ENCODE measurements at places on chromosomes 4 and X.
A peak's percentile ranks its signal among the peaks of the same experiment; 100 is the strongest.

DNA sequence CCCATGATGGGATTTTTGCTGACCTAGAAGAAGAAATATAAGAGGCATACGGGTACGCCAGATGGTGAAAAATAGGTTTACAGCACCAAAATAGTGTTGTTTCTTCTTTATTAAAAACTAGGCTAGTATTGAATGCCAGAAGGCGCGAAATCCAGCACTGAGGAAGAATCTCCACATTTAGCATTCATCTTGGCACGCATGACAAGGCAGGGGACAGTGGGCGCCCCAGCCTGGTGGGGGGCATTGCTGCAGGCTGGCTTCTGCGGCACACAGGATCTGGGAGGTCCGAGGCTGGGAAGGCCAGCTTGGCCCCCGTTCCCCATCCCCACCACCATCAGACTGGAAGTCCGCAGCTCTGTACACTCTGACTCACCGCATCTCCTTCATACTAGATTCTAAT lies 75.7 kb upstream of the DDX3X start:
- no peak for DNase-seq

GRCh38 chr4:138090150-138090917 lies 151.8 kb downstream of the SLC7A11 start:
- DNase-seq, result peak; percentile 18

DNA sequence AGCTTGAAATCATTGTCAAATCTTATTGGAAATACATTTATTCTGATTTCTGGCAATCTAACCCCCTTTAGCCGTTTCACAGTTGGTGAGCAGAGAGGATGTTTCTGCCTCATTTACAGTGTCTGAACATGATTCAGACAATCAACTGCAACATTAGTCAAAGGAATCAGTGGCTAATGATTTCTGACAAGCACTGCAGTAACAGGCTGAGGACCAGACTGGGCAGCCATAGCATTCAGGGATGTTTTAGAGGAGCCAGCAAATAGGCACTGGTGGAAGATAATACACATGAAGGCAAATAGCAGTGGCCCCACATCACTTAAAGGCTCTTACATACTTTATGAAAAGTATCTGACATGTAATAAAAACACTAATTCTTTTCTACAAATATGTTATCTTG lies 102.8 kb downstream of the TTC29 start:
- DNase-seq, result no peak

DNA sequence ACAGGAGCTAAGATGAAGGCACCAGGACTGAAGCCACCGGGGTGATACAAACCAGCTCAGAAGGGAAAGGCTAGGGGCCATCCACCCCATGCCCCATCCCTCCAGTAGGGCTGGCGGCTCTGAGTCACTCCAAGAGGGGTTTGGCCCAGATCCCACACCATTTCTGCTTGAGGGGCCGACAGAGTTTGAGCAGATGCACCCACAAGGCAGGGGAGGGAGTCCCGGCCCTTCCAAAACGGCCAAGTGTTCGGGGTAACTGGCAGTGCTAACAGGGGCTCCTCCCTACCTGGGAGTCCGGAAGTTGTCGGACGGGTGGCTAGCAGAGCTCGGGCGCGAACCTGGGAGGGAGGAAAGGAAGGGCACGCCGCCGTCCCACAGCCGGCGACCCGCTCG lies 412 bp downstream of the SLC10A3 start:
- no peak for DNase-seq

GRCh38 chr4:118367872-118368271 lies 15.1 kb upstream of the PRSS12 start:
- DNase-seq, result no peak

GRCh38 chr4:167419468-167420140 lies 185.3 kb upstream of the SPOCK3 start:
- DNase-seq, result no peak

GRCh38 chrX:123971982-123972381 lies 10.5 kb downstream of the STAG2 start:
- DNase-seq, result no peak

GRCh38 chrX:140343226-140343868 lies 161.5 kb downstream of the SOX3 start:
- DNase-seq, result no peak

DNA sequence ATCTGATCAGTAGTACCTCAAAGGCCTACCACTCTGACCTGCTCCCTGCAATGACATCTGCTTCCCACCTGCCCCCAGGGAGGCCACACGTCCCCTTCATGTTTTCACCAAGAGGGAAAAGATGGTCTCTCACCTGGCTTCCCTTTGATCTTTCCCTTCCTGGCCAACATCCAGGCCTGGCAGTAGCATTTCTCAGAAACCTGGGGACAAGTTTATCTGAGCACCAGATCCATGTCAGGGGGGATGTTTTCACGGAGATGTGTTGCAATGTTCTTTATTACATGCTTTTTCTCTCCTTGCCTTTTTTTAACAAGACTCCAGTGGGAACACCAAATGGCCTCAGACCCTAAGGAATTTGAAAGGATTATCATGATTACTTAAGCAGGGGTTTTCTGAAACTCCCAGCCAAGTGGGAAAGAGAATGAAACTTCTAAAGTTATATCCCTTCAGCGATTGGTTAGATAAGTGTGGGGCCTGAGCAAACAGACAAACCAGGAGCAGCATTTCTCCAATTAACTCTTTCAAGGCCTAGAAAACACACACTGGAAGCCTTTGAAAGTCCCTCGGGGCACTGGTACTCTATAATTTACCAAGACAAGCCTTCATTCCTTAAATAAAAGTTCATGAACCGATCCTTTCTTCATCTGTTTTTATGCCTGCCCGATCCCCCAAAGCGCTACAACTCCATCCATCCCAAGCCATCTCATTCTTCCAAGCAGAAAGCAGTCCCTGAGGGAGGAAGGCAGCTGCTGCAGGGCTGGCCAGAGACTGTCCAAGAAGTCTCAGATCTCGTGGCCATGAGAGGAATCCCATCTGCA lies 94.1 kb downstream of the BCOR start:
- DNase-seq, result no peak
